Stimulated activated CD4-positive, alpha-beta T cell treated with anti-CD3 and anti-CD28 coated beads, Interleukin-4, amount 100 ng/mL, for 4 hours (primary cell): ENCODE measurements at places on chromosomes 5 and 9.

GRCh38 chr5:1549475-1550030, 25.8 kb upstream of the LPCAT1 start:
- DNase-seq, result no peak

GRCh38 chr5:55363856-55364255, 56.1 kb downstream of the MTREX start:
- DNase-seq, result no peak

DNA sequence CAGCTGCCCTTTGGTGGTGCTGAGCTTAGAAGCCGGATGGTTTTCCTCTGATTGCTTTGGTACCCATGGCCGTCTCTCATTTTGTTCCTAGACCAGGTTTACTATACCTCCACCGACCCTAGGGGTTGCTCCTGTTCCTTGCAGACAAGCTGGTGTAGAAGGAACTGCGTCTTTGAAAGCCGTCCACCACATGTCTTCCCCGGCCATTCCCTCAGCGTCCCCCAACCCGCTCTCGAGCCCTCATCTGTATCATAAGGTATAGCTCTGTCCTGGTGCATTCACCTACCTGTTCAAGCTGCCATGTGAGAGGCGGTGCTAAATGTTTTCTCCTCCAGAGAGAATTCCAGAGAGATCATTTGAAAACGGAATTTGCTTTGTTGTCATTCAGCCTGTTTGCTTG, 39.5 kb downstream of the TENT4A start:
- DNase-seq, result no peak

GRCh38 chr9:99184475-99185347, 37.0 kb downstream of the ALG2 start:
- DNase-seq, result peak; percentile 64

DNA sequence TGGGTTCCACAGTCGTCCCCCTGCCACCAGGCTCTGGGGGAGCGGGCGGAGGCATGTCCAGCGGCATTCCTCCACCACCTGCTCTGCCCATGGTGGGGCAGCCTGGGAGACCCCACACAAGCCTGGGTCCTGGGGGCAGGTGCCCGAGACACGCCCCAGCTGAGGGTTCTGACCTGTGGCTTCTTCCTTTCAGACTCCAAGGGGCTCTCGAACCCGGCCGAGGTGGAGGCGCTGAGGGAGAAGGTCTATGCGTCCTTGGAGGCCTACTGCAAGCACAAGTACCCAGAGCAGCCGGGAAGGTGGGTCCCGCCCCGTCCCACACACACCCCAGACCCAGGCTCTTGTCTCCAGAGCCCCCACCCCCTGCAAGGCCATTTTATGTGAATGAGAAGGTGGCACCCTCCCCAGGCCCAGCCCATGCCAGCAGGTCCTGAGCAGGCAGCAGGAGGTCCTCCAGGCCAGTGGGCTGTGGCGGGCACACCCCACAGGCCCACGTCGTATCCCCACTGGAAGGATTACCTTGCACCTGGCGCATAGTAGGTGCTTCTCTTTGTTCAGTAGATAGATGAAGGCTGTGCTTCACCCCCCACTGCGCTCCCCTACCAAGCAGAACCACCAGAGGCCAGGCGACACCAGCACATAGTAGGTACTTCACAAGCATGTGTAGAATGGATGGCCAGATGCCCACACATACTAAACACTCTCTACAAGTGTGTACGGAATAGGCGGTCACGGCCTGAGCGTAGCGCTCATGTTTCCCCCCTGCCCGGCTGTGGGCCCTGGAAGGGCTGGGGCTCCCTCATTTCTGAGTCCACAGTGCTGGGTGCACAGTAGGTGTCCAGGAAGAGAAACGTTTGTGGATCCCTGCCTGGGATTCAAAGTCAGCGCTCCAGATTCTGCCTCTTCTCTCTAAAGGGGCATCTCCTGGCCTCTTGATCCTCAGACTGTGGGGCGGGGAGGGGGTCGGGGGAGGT, 107.9 kb downstream of the RXRA start:
- no peak for DNase-seq

- no peak for DNase-seq
Observed at GRCh38 chr9:111961575-111961974, 65.0 kb downstream of the UGCG start.

DNA sequence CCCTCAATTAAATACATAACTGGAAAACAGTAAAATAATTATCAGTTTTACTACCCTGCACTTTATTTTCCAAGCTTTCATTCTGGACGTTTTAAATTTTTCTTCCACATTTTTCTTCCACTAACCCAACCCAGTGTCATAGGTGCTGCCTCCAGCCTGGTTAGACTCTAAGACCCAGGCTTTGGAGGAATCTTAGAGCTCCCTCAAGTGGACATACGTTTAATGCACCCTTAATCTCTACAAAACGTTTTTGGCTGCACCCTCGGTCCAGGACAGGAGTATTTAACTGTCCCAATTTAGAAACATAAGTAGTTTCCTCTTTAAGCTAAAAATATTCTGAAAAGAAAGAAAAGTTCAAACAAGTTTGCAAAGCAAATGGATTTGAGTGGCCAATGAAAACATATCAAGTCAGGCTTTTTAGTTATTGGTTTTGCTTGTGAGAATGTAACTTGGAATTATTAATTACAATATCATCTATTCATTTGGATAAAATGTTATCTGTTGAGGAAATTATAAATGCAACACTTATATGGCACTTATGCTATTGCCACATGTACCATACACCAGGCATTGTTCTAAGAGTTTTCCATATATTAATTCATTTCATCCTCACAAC, 38.9 kb downstream of the CDH6 start:
- no peak for DNase-seq

- DNase-seq, result no peak
Observed at GRCh38 chr5:102628441-102629175, 126.5 kb upstream of the PAM start.

GRCh38 chr9:131657940-131658339, 81.9 kb downstream of the RAPGEF1 start:
- DNase-seq, result no peak
